ENCODE measurements at places on chromosomes 16 and 17.

DNA sequence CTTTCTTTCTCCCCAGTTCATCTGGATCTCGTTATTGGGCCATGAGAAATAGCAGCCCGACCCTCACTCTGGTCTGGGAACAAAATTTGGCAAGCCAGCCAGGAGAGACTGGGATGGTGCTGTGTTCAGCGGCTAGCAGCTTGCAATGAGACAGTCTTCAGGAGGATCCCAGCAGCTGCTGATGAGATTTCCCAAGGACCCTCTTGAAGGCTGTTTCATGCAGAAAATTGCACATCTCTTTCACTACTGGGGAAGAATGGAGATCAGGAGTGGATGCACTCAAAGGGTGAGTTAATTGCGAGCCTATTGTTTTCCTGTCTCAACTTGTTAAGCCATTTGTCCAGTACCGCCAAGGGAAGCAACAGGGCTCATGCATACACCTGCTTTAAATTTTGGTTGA is 5.5 kb upstream of the COIL start:
- no peak for DNase-seq

GRCh38 chr17:62681939-62682381 is 54.5 kb downstream of the MRC2 start:
- no peak for DNase-seq

DNA sequence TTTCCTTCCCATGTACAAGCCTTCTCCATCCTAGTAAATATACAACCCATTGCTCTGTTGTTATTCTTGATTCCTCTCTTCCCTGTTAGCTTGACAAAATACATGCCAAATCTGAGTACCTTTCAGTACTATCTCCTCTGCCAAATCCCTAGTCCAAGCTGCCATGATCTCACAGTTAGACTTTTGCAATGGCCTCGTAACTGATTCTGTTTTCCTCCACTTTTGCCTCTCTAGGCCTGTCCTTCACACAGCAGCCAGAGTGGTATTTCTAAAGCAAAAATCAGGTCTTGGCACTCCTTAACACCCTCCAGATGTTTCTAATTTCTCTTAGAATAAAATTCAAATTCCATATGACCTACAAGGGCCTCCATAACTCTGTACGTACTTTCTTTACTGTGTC is 153.0 kb upstream of the RBL2 start:
- DNase-seq, result no peak

GRCh38 chr16:88633684-88634140 is 4.7 kb upstream of the IL17C start:
- peak; percentile 74 for DNase-seq

GRCh38 chr17:80742091-80742490 is 197.5 kb downstream of the RPTOR start:
- DNase-seq, result no peak

GRCh38 chr16:82792693-82793092 is 165.9 kb downstream of the CDH13 start:
- no peak for DNase-seq

GRCh38 chr17:68603027-68603426 is 1.9 kb upstream of the FAM20A start:
- no peak for DNase-seq

GRCh38 chr16:14249291-14250032 is 178.3 kb downstream of the MRTFB start:
- peak; percentile 33 for DNase-seq

DNA sequence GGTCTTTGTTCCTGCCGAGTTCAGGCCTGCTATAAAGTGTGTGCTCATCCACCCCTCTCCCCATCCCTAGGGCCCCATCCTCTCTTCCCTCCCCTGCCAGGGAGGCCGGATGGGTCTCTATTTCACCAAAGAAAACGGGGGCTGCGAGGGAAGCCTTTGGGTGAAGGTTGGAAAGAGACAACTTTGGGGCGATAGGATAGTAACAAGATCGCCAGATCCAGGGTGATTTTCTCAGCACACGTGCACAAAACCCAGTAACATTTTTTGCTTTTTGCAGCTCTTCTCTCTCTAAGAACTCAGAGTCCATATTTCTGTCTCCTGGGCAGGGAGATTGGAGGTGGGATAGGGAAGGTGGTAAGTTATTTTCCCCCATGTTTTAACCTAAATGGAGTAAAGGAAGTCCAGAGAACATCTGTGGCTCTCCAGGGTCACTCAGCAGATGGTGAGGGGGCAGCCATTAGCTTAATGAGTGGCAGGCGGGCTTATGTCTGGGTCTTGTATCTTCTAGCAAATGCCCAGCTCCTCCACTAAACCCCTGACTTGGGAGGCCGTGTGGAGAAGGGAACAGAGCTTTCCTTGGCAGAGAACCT is 6.9 kb downstream of the CCR7 start:
- no peak for DNase-seq

DNA sequence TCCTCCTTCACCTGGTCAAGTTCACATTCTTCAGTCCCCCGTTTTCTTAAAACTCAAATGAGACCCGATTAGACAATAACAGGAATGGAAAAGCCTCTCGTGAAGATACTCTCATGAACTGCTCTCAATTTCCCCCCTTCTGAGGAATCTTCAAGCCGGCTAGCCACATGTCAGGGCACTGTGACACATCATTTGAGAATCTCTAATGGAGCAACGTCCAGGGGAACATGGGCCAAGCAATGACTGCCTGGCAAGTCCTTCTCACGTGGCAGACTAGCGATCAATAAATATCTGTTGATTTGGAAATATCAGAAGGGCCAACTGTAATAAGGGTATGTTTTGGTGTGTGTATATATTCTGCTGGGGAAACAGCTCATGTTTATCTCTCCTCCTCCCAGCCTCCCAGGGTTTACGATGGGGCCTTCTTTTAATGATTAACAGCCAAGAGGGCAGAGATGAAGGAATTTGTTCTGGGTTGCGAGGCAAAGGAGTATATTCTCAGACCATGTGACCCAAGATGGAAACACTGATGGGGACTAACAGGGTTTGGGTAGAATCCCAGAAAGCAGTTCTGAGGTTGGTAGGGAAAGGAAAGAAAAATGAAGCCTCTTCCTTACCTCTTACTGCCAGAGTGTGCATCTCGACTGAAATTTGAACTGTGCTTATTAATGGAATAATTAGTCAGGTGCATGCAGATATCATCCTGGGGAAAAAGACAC is 21.4 kb downstream of the TTLL6 start:
- DNase-seq, result no peak

DNA sequence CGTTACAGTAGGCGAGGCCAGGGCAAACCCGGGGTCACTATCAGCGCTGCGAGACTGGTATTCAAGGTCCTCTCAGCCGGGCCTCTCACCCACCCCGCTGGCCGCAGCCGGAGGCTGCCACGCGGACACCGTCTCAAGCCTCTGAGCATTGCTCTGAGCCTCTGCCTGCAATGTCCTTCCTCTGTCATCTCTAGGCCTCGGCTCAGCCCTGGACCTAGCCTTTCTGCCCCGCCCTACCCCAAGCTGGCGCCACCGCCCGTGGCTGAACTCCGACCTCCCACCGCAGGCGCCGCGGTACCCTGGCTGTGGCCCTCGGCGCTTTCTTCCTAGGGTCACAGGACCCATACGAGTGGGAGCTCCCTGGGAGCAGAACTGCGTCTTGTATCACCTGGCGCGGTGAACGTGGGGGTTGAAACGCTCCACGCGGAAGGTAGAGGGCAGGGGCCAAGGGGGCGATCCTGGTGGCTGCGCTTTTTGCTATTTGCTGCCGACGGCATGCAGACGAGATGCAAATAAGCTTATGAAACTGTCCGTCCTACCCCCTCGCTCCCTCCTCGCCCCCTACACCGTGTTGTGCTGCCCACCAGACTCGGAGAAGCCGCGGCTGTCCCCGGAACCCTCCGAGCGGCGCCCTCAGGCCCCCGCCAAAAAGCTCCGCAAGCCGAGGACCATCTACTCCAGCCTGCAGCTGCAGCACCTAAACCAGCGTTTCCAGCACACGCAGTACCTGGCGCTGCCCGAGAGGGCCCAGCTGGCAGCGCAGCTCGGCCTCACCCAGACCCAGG is 3.7 kb downstream of the DLX4 start:
- no peak for DNase-seq

DNA sequence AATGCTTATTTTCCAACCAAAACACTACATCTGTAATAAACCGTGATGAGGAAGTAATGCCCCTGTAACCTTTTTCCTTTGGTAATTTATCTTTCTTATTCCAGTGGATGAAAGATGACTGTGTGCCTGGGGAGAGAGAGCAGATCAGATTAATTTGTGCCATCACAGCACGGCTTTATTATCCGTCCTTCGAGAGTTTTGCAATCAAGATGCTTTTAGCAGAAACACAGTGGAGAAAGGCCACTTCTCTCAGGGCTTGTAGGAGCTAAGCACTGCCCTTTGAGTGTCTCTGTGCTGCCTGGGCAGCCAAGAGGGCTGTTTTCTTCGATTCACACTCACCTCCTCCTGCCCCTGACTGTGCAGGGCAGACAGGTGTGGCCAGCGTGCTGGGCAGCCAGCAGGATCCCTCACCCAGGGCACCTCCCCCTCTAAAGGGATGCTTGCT is 190.2 kb downstream of the PRKCA start:
- DNase-seq, result no peak

DNA sequence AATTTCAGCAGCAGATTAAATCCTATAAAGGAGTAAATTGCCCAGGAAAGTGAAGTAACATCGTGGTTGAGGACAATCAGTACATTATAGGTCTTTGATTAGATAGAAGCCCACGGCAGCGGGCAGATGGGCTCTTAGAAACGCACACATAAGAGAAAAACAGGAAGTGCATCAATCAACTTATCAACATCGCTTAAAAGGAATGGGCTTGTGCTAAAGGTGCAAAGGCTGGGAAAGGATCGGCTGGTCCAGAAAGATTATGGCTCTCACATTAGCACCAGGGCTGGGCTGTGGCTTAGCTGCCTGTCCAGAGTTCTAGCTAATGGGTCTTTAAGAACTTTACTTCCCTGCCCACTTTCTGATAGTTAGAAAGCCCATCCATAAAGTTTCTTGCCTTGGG is 292.0 kb upstream of the TNRC6C start:
- DNase-seq, result no peak

DNA sequence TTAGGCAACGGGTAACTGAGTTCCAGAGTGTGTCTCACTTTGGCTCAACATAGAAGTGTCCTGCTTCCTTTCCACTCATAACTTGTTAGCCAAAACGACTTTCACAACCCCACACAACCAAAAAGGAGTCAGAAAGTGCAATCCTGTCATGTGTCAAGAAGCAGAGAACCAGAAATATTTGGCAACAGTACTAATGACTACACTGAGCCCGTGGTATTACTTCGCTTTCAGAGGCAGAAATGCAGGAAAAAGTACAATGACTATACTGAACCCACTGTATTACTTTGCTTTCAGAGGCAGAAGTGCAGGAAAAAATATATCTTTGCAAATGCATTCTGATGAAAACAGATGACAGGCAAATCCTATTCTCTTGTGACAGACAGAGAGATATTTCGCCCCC is 484.6 kb downstream of the KIF2B start:
- DNase-seq, result no peak

DNA sequence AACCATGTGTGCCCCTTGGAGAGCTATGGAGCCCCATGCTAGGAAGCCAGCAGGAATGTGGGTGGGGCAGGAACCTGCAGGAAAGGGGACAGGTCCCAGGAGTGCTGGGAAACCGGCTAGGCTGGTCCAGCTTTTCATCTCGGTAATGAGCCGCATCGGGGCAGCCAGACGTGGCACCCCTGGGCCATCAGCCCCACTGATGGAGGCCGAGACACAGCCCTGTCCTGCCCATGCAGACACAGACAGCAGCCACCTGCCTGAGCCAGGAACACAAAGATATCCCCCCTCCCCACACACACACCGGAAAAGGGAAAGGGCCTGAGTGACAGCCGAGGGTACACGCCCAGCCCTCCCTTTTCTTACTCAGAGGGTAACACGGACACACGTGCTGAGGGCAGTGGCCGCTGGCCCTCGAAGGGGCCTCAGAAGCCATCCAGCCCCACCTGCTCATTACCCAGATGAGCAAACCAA is 18.1 kb downstream of the PPL start:
- DNase-seq, result no peak

DNA sequence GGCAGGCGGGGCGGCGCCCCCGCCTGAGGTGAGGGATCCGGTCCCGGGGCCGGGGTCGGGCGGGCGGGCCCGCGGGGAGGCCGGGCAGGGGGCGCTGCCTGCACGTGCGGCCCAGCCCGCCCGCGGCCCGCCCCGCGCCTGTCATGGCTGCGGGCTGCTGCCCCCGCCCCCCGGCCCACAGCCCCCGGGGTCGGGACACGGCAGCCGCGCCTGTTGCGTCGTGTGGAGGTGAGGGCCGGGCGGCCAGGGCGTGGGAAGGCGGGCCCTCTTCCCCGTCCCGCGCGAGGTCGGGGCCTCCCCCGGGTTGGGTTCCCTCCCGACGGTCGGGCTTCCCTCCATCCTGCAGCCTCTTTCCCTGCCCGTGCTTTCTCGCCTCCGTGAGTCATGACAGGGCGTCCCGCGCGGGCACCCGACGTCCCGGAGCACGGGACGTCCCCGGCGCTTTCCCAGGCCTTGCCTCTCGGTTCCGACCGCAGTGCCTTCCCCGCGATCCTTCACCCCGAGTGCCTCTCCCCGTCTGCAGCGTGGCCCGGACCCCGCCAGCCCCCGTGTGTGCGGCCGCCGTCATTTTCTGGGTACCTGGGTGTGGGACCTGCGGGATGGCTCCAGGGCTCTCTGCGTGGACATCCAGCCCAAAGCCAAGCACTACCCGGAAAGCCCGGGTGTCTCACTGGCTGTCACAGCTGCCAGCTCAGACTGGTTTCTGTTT is 76.7 kb downstream of the CHD9 start:
- DNase-seq, result peak; percentile 73

DNA sequence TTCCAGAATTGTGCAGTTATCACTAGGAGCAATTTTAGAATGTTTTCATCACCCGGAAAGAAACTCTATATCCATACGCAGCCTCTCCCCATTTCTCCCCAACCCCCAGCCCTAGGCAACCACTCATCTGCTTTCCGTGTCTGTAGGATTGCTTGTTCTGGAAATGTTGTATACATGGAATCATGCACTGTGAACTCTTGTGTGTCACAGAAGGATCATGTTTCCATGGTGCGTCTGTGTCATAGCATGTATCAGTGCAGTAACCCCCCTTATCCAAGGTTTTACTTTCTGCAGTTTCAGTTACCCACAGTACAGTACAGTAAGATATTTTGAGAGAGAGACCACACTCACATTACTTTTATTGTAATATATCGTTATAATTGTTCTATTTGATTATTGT is 299.4 kb downstream of the CPPED1 start:
- no peak for DNase-seq

DNA sequence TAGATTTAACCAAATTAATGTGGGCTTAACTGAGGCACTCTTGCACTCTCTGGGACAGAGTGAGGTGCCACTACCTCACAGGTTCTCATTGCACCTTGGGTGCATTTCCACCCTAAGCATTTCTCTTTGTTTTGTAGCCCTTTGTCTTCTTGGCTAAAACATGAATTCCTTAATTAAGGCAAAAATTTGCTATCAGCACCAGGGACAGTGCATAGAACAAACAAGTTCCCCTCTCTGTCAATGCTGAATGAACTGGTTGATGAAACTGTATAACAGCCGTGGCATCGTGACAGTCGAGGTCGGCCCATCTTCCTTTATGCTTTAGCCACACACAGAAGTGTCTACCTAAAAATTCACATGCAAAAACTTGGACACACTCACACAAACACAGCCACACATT is 74.8 kb downstream of the HS3ST2 start:
- no peak for DNase-seq
